ENCODE measurements at places on chromosomes 2 and 18.

DNA sequence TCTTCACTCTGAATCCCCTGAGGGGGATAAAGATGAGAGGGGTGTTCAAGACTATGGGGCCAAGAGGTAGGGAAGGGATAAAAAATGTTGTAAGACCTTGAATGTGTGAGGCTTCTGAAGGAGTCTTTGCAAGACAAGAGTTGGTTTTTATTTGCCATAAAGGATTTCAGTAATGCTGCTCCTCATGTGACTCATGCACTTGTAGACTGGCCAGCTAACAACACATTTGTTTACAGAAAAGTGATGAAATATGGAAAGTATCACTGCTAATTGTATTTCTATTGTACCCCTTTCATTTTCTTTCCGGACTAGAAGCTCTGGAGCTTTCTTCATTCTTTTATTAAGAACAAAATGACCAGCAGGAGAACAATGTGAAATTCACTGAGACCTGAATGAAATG is 782.1 kb downstream of the EPHA4 start:
- DNase-seq: no peak

DNA sequence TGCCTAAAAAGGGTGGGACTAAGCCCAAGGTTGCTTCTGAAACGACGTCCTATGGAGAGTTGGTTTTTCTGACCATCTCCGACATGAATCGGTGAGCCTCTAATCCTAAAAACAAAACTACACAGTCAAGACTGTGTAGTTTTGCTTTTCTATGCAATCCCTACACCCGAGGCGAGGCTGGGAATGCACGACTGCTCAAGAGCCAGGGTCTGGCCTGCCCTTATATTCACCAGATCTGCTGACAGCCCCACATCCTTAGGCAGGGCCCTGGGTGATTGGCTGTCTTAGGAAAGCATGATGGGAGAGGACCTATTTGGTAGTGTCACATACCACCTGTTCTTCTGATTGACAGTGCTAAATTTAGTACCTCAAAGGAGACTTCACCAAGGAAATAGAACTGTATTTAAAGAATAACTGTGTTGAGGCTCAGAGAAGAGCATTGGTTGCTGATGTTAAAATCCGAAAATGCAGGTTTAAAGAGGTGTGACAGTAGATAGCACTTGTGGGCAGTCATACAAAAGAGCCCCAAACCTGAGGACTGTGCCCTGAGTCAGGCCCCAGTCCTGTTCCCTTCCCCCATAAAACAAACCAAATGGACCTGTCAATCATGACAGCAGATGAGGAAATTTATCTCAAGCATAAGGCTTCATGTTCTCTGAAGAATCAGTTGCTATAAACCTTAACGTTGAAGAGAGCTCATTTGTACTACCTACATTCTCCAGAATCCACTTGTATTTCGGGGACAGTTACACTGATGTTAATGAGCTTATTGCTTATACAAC is at the start of gene TTN:
Gene TTN, minus strand, starts transcription at position 197 of the 782 bp plus-strand sequence. CDS start 2,781 bp downstream, outside the sequence.
- DNase-seq: no peak

DNA sequence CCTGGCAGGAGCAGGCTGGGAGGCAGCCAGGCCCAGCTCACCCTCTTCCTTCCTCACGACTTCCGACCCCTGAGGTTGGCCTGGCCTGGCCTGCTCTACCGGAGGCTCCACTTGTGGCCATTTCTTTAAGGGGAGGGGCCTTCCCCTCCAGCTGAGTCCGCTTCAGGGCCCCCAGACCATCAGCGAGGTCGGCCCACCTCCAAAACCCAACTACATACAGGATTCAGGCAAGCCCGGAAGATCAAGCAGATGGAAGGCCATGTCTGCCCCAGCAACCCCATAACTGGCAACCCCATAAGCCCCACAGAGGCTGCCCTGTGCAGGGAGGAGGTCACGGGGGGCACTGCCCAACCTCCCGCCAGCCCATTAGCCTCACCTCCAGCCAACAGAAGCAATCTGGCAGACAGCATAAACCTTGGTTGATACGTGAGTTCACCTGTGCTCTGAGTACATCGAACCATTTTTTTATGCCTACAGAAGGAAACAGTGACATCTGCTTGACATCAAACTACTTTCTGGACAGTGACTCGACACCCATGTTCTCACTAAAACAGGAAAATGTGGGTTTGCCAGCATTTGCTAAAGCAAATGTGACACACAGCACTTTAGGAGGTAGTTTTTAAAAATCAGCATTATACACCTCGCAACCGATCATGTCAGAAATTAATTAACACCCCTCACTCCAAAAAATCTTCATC is 98.9 kb downstream of the EIPR1 start:
- DNase-seq: no peak

DNA sequence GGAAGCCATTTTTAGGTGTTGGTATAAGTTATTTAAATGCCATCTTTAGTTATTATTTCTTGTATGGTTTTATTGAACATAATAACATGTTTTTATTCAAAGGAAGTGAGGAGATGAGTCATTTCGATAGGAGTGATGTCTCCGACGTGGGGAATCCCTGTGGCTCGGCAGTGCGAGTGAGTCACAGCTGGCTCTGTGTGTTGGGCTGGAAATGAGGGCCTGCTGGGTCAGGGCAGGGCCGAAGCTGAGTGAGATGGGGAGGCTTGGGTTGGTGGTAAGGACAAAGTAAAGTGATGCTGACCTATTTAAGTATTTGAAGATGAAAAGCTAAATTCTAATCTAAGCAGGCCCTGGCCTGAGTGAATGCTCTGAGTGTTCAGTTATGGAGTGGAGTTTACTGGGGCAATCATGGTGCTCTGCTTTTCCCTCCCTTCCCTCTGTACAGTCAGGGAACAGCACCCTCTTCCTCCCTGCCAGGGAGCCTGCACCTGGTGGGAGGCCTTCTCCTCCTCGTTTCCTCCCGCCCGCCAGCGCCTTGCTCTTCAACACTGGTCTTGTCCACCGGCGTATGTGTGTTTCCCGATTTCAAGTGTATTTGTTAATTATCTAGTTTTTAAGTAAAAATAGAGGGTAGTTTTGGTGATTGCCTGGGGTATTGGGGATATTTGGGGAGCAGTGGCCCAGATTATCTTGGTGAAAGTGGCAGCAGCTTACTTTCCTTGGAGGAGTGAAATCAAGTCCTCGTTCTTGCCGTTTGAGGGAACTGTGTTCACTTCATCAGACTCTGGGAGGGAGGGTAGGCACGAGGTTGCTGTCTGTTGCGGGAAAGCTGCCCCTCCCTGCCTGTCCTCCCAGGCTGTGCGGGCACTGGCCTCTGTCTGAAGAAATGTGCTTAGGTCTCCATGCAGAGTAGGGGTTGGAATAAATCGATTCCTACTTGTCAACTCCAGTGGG is 157.0 kb downstream of the LDLRAD4 start:
- peak; percentile 58 for DNase-seq

GRCh38 chr2:226213717-226214116 is 585.9 kb downstream of the IRS1 start:
- DNase-seq: no peak

GRCh38 chr2:208320686-208321085 is 54.6 kb downstream of the PIKFYVE start:
- DNase-seq: no peak

DNA sequence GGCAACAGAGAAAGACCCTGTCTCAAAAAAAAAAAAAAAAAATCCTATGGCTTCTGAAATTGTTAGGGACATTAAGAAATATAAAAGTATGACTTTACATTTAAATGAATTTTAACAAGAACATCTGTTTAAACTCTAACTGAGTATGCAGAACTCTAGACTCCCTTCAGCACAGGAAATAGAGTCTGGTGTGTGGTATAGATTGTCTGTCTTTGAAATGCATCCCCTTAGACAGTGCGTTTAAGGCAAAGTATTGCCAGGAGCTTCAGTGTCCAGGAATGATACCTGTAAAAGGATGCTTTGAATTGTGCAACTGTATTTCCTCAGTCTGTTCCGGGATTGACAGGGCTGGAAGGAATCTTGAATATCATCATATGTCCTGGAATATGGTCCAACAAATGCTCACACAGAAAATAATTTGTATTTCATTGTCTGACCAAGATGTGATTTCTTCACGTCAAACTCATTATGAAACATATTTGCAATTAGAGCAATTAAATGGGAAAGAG is 133.0 kb upstream of the RASGRP3 start:
- DNase-seq: no peak

DNA sequence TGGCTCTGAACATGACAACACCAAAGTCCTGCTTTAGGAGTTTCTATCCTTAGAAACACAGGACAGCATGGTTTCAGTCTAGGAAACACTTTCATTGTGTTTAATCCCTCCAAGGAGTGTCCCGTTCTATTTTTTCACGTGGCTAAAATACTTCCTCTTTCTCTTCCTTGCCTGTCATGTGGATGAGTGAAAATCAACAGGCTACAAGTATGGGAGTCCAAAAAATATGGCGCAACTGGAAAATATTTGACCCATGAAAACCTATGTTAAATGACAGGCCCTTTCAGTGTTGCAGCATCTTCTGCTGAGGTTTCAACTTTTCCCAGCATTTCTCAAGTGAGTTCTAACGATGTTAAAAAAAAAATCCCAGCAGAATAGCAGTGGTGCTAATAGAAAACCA is 146.3 kb downstream of the LAMA3 start:
- DNase-seq: no peak

DNA sequence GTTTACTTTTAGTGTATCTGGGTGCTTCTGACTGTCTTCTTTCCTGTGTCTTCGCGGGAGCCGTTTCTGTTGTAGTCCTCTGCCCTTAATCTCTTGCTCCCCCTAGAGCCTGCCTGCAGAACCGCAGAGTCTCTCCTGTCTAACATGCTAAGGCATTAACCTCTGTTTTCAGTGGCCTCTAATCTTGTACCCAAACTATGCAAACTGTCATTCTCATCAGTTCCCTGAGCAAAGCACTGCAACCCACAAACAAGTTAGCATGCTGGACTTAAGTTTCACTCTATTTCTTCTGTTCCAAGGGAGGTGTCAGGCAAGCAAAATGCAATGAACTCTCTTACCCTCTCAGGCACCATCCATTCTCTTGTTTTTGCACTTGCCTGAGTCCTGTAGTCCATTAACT is 138.4 kb downstream of the OTX1 start:
- DNase-seq: no peak

DNA sequence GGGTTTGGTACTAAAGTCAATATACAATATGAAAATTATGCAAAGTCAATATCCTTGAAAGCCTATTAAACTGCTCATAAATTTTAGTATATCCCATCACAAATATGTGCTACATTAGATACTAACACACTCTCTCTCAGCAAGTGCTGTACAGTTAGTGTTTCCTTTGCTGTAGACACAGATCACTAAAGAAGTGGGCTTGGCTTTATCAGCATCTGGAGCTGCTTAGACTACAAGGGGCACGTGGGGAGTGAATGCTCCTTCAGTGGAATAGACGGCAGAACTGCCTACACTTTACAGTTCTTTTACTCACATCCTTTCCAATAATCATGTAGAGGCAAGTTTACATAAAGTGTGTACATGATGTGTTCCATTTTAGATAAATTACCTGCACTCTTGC is 26.0 kb upstream of the EFEMP1 start:
- DNase-seq: no peak

DNA sequence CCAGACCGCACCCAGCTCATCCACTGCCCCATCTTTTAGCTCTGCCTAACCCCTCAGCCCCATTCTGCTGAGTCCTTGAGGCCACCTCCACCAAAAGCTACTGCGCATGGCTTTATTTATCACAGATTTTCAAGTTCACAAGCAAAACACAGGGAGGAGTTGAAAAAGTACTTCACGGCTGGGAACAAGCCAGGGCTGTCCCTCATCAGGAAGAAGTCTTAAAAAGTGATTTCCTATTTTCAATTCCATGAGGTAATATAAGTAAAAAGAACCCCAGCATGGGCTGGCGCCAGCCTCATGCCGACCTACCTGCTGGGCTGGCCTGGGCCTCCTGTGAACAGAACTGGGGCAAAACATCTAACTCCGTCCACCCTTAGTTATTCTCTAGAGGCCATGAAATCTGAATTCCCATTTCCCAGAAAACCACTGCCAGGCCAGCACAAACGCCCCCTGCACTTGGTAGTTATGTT is 69.0 kb downstream of the POLR1A start:
- no peak for DNase-seq

DNA sequence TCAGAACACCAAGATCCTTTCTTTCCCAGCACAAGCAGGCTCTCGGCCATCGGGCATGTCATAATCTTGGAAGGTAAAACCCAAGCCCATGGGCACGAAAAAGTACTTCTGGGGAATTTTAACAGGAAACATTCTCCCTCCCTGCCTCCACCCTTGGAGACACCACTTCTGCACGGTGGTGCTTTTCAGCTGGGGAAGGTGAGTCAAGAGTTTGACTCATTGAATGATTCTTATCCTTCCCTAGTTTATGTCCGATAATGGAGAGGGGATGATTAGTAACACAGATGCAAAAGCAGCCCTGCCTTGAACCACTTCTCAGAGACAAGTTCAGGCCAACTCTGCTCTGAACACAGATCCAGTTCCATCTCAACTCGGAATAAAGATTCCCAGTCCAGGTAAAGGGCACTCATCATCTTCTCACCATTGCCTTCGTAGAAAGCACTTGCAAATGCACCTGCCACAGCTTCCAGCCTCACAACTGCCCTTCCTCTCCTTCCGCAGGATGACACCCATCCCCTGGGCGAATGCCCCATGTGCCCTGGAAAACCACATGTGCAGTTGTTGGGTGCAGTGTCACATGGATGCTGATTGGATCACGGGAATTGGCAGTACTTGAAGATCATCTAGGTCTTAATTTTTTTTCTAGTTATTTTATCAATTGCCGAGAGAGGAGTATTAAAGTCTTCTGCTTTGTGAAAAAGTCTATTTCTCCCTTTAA is 136.2 kb downstream of the PXDN start:
- no peak for DNase-seq

- DNase-seq: no peak
Observed at GRCh38 chr18:63058521-63058920, 261.0 kb downstream of the BCL2 start.

DNA sequence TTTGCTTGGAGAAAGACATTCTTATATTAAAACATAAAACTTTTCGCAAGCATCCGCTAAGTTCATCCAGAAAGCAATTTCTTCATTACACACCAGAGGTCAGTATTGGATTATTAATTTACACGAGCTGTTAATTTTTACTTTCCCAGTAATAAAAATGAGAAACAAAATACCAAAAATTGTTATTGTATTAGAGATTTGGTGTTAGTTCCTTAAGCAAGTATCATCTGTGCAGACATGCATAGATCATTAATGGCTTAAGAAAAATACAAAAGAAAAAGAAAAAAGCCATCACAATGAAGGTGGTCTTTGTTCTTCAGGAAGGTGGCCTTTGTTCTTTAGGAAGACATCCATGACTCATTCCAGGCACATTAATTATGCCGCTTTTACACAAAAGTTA is 53.6 kb upstream of the HNMT start:
- DNase-seq: no peak

Measured in activated CD4-positive, CD25-positive, alpha-beta regulatory T cell (primary cell).